ENCODE measurements at places on chromosomes 6 and 20. TPM values are rescaled to one million over a fixed set of nuclear protein-coding genes. Genes with fewer than 3 reads are reported as not detected.

DNA sequence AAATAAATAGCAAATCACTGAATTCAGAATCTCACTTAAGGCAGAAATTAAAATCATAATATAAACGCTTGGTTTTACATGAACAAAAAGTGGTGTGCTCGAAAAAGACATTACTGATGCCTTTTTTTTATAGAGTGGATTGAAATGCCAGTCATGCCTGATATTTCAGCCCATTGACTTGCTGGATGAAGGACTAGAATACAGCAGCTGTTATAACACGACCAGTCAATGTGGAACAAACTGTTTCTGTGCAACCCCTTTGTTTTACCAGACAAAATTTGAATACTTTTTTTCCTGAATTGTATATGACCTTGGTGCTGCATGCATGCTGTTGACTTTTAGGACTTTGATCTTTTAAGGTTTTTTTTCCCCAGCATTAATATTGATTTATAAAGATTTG is 150.0 kb downstream of the QKI start:
- no peak for DNase-seq

NMBR gene
- total RNA-seq = not detected

LIN28B gene
- not detected for total RNA-seq

- DNase-seq = no peak
Measured at GRCh38 chr6:157126183-157127098, 196.9 kb downstream of the TMEM242 start.

GRCh38 chr20:34328928-34329677 is 25.9 kb upstream of the AHCY start:
- no peak for DNase-seq

DNA sequence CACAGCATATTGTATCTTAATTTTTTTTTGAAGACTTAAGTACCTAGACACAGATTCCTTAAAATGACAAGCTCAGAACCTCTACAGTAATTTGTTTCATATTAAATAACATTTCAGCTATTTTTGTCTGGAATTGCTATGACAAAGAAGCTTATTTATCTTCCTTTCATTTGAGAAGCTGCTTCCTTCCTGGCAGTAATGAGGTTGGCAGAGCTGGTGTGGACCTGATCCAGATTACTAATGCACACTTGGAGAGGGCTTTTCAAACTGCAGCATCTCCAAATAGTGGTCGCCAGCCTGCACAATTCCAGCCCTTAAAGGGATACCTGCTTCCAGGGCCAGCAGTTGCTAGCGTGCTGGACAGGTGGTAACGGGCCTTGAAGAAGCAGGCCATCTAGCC is 12.1 kb downstream of the PTCHD4 start:
- peak; percentile 64 for DNase-seq

C6orf58 gene
- not detected for total RNA-seq

DNA sequence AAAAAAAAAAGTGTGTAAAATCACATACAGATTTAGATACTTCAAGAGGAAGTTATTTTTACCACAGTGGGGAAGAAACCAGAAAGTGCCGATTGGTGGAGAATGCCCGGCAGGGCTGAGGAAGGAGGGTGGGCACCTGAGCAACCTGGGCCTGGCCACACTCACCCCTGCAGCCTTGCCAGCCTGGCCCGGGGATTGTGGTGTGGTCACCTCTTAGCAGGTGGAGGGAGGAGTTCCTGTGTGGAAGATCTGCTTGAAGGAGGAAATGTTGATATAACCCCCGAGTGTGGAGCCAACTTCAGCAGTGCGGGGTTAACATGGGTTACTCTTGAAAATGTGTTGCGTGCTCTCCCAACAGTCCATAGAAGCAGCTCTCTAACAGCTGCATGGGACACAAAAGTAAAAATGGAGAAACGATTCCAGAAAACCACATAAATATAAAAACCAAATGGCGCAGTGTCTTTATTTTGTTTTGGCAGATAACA is 14.7 kb downstream of the UST start:
- no peak for DNase-seq

- DNase-seq = no peak
Measured at GRCh38 chr6:36715469-36715868, 17.8 kb downstream of the RAB44 start.

NCR2 gene
- total RNA-seq = not detected

- no peak for DNase-seq
Measured at GRCh38 chr6:22029171-22029570, 267.7 kb downstream of the PRL start.

GRCh38 chr6:123965894-123966293 is 162.2 kb downstream of the NKAIN2 start:
- DNase-seq = no peak

DNA sequence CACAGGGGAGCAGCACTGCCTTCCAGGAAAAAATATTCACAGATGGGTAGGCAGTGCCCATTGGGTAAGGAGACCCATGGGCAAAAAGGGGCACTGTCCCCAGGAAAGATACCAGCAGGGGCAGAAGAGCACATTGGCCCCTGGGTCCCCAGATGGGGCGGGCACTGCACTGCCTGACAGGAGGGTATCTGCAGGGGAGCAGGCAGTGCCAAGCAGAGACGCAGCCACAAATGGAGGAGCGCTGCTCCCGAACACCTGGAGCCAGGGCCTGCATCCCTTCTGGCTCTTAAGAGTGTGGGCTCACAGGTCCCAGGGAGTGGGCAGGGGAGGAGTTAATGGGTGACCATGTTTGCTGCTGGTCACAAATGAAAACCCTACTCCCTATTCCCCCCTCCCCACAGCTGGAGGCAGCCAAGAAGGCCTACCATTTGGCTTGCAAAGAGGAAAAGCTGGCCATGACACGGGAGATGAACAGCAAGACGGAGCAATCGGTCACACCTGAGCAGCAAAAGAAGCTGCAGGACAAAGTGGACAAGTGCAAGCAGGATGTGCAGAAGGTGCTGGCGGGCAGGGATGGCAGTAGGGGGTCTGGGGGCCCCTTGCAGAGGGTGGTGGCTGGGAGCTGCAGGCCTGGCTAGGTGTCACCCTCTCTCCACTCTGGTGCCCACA is 27.0 kb downstream of the SPDEF start:
- no peak for DNase-seq

TMEM74B gene
- total RNA-seq = 0.44 TPM

DNA sequence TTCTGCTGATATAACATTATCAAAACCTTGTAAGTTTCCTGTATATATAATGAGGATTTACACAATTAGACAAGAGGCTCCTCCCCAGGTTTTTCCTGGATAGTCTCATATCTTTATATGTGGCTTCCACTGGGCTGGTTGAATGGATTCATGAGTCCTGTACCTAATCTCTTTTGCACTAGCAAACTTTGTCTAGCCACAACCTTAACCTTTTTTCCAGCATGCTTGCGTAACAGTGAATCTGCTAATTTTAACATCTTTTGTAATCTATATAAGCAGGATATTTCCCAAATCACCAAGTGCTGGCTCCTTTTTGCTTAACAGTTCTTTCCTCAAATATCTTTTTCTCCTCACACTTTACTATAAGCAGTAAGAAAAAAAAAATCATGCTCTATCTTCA is 153.6 kb downstream of the COL21A1 start:
- no peak for DNase-seq

C6orf132 gene
- total RNA-seq = under 0.01 TPM

SLX4IP gene
- total RNA-seq = 1.7 TPM

DNA sequence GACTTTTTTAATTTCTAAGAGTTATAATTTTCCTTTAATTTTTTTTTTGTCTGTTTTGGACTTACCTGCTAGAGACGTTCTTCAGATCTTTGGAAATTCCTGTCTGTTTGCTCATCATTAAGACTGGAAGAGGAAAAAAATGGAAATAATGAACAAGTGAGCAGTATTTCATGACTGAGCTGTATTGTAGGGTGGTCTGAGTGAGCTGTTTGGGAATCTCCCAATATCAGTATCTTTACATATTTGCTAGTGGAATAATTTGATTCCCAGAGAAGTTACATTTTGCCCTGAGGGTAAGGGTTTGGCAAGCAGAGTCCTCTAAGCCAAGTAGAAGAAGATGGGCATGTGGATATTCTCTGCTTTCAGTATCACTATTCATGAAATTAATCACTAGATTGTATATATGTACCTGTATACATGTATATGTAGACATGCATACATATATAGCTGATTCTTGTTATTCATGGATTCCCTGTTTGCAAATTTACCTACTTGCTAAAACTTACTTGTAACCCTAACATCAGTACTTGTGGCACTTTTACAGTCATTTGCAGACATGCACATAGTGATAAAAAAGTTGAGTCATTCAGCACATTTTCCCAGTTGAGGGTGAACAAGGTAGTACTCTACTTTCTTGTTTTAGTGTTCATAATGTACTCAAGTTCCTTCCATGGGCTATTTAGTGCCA is 13.5 kb downstream of the ZC2HC1B start:
- no peak for DNase-seq

NRN1 gene
- 28.1 TPM for total RNA-seq

- DNase-seq = no peak
Measured at GRCh38 chr20:23644164-23644563, 6.4 kb upstream of the CST3 start.

DNA sequence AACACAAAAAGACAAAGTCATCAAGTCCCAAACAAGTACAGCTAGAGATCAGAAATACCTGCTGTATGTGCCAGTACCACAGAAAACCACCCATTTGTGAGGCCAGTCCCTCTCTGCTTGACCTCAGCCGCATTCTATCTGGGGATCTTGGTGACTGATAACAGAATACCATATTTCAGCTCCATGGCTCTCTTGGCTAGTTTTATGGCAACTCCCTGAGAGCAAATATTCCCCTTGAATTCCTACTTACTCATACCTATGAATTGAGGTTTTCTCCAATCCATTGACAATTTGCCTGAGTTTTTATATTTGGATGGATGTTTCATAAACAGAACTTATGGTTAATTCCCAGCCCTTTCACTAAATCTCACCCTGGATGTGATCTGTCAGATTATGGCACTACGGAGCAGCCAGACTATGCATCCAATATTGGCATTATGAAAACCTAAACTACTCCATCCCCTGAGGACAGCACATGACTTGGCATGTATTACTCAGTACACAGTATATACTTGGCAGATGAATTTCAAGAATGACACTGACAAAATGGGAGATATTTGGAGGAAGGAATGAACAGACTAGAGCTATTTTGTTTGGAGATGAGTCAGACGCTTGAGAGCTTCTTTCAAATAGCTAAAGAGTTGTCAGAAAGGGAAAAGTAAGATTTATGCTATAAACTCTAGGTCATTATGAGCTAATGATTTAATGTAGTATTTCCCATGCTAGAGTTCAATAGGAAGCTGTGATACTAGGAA is 95.7 kb downstream of the PRDM1 start:
- no peak for DNase-seq

PGC gene
- not detected for total RNA-seq
